ENCODE measurements at places on chromosomes 16 and 17.

GRCh38 chr17:62067165-62068145, 2.4 kb upstream of the MED13 start:
- no peak for DNase-seq

DNA sequence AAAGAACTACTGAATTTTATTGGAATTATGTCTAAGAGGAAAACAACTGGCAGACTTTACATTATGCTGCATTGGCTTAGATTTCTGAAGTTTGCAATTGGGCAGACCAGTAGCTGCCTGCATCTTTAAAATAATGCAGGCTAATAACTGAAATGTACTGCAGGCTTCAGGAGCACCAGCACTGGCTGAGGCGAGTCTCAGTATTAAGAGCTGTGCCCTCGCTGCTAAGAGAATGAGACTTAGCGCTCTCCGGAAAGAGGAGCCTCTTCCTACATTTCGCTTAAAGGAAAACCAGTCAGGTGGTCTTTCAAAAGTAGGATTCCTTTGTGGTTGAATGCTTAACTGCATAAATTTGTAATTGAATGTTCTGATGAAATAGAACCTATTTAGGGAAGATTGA, 885 bp downstream of the CNTNAP4 start:
- no peak for DNase-seq

DNA sequence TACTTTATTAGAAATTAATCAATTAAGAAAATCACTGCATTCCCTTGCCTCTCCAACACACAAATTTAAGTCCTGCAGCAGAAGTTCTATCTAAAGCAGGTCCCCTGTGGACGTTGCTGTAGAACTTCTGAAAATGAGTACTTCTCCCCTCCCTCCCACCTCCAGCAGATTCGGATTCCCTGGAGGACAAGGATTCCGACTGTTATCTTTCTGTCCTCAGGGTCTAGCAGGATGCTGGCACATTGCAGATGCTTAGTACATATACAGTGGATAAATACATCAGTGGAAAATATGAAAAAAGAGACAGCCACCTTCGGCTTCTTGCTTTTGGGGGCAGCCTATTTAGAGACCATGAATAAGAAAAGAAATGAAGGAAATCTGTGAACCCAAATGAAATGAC, 32.1 kb downstream of the NTN1 start:
- no peak for DNase-seq

DNA sequence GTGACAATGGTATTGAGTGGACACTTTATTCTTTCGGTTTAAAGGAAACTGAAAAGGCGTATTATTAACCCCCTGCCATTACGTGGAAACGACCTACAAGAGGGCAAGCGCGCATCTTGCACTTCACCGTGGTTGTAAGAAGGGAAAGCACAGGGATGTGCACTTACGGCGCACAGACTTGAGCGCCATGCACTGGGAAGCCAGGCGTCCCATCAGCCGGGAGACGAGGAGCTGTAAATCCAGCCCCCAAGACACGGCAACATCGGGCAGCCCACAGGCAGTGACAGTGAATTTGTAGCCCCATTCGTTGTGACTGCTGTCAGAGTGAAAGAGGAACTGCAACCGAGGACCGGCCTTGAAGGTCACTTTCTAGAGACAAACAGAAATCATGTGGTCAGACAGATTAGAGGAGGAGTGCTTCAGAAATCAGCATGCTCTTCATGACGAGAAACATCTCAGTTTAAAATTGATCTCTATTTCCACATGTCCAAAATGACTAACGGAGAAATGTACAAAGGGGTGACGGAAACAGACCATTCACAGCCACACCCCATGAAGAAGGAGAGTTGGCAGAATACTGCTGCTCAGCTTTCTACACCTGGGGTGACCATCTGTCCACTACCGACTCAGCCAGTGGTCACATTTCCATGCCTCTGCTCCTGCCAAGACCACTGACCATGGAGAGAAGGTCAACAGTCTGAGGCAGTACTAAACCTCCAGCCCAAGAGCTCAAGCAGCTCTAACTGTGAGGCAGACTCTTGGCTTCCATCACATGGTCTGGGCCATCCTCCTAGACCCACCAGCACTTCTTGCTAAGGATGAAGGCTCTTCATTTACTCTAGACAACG, 68.6 kb downstream of the ZZEF1 start:
- DNase-seq, result no peak

DNA sequence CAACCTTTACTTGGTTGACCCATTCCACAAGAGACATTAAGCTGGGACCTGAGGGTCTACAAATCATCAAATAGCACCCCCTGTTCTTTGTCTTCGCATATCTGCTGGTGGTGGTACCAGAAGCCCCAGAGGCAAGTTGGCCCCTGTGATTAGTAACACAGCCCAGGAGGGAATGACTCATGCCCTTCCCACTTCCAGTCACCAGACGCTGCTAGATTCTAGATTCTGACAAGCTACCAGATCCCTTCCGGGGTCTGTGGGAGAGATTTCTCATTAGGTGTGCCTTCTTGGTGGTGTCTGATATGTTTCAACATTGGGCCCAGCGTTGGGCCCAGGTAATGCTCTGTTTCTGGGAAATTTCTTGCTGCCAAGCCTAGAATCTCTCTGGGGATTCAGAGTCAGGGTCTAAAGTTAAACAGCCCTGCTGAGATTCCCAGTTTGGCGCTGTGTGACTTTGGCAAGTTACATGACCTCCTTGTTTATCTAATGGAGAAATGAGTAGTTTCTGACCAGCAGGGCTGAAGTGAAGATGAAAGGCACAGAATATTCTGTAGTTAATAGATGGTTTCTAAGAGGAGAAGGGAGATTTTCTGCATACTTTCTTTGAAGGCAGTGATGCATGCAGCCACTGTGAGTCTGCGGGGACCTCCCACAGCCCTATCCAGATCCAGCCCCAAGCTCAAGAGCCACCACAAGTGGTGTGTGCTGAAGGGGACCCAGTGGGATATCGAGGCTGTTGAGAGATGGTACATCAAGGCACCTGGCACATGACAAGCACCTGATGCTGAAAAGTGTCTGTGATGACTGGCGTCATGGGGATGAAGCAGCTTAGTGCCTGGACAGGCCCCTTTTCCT, 3.9 kb downstream of the TRPV2 start:
- DNase-seq, result no peak

DNA sequence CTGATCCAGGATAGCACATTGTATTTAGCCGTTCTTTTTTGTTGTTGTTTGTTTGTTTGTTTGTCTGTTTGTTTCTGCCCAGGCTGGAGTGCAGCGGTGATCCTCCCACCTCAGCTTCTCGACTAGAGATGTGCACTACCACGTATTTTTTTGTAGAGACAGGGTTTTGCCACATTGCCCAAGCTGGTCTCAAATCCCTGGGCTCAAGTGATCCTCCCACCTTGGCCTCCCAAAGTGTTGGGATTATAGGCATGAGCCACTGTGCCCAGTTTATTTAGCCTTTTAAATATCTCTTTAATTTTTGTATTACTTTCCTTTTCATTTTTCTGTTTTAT, 9.2 kb upstream of the NLRC5 start:
- no peak for DNase-seq

DNA sequence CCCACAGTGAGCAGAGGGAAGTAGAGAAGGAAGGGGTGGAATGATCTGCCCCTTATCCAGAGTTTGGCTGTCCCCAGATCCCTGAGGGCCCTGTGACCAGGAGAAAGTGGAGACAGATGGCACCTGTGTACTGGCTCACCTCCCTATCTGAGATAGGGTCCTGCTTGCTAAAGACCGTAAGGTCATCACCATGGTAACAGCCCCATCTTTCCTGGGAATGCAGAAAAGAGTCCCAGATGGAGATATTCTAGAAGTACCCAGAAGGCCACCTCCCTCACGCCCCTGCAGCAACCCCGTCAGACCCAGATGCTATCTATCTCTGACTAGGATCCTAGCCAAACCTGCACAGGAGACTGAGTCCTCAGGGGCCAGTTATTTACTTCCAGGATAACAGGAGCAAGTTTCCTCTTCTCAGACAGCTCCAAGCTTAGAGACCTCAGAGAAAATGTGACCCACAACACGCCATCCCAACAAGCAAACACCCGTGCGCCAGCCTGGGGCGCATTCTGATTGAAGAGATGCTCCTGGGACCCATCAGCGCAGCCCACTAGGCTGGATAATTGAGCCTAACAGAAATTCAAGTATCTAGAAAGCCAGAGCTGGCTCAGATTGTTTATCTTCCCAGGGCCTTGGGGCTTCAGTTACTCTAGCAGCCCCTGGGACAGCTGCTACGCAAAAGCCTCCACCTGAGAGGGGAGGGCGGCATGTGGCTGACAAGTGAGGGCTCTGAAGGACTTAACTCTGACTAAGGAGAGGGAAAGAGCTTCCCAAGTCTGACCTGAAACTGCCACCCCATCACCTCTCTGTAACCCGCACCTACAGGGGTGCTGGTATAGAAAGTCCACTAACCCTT, 1.9 kb downstream of the ORMDL3 start:
- DNase-seq, result no peak

GRCh38 chr16:49824593-49824992, 31.3 kb downstream of the ZNF423 start:
- no peak for DNase-seq

GRCh38 chr16:12332167-12332952, 355.8 kb downstream of the SNX29 start:
- no peak for DNase-seq

DNA sequence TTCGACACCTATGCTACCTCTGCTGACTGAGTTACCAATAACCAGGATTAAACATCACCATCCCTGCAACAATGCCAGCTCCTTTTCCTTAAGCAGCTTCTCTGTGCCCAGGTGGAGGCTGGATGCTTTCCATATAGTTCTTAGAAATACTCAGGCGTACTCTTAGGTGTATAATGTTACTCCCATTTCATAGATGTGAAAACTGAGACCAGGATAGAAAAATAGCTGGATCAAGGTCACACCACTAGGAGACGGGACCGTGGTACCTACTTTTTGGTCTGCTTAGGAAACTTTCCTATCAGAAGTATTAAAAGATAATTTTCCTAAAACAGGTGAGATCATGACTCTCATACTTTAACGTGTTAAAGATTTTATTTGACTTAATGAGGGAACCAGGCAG, 141.7 kb upstream of the RPL38 start:
- no peak for DNase-seq

DNA sequence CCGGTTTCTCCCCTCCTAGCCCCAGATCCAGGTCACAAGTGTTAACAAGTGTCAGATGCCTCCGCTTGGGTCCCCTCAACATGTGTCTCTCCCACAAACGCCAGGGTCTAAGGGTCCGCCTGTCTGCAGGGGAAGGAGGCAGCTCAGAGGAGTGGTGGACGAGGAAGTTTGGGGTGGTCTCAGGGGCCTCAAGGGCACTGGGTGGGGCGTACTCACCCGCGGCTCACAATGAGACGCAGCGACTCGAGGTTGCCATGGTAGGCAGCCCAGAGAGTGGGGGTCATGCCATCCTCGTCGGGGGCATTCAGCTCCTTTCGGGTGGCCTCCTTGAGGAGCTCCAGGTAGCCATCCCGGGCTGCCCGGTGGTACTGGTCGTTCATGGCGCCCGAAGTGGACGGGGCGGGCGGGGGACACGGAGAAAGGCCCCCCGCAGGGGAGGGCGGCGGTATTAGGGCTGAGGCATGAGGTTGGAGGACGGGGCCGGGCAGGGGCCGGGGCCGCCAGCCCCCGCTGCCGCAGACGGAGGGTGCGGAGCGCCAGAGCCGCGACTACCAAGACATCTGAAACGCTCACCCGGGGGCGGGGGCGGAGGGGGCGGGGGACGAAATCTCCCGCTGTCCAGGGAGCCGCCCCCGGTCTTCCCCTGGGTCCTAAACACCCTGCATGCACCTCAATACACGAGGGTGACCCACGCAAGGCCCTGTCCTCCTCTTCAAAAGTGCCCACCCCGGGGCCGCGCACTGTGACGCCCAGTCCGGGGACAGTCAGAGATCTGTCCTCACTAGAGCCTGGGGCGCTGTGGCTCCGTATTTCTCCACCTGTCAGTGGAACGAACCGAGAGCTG, at the start of gene USH1G:
Gene USH1G, minus strand, starts transcription at position 562 of the 844 bp plus-strand sequence. Its CDS starts 182 bp downstream, at position 380.
- DNase-seq, result no peak

- no peak for DNase-seq
Observed at GRCh38 chr17:19388791-19389785, 2.1 kb upstream of the MFAP4 start.

DNA sequence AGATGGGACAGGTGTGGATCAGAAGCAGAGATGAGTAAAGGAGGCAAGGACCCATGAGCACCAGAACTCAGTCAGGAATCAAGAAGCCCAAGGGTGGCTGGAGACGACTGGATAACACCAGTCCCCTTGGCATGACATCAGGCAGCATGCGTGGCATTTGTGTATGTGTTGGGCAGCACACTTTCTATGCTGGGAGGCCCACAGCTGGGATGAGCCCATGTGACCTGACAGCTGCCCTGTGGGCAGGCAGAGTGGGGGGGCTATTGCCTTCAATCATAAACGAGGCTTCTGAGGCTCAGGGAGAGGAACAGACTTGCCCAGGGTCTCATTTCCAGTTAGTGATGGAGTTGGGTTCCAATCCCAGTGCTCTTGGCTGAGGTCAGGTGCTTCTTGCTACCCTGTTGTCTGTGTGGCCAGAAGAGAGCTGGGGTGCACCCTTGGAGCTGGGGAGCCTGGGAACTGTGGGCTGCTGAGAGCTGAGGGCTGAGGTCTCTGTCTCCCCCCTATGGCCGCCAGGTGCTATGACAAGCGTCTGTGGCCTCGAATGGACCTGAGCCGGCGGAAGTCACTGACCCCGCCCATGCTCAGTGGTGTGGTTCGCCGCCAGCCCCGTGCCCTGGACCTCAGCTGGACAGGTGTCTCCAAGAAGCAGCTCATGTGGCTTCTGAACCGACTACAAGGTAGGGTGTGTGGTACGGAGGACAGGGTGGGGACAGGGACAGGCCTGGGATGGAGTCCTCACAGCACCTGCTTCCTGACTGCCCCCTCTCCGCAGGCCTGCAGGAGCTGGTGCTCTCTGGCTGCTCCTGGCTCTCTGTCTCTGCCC, 7.1 kb upstream of the ORAI3 start:
- DNase-seq, result no peak

DNA sequence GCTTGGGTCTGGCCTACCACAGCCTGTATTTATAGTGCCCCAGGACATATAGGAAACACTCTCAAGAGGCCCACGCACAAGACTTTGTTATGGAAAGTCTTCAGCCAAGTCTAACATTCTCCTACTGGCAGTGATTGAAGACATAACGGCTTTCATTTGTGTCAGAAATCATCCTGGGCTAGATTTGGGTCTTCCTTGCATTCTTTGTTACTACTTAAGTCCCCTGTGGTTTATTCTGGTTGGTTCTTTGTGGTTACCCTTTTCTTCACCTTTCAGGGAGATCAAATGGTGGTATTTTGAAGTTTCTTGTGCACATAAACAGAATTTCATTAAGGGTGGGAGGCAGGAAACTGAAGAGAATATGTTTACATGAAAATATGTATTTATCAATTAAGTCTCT, 37.7 kb downstream of the REXO5 start:
- DNase-seq, result no peak

GRCh38 chr17:79732254-79732653, 1.5 kb downstream of the ENPP7 start:
- no peak for DNase-seq

GRCh38 chr16:795580-796229, 4.8 kb downstream of the GNG13 start:
- no peak for DNase-seq

- no peak for DNase-seq
Observed at GRCh38 chr16:674968-675883, at the start of gene RHBDL1. TSS of gene RHBDL1 (plus strand) at chr16:675671. CDS start at chr16:675791, 120 bp downstream.

GRCh38 chr17:80035687-80035936, at the start of gene TBC1D16:
TSS of gene TBC1D16 (minus strand) at chr17:80035872. CDS start at chr17:80013547, 22,325 bp downstream.
- no peak for DNase-seq
